ENCODE measurements at places on chromosomes 13 and 19.

DNA sequence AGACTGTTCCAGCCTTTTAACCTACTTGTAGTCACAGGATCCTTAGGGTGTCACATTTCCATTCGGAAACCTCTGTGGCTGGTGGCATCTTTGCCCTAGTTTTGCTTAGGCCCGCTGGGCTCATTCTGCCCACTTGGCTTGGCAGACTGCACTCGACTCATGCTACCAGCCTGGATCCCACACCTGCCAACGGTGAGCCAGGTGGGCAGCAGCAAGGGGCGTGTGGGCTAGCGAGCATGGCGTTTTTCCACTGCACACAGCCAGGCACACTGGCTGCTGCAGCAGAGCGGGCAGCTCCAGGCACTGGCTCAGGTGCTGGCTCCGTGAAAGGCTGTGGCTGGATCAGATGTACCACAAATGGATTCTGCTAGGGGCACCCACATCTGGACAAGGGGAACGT, 838.2 kb downstream of the SLITRK6 start:
- no peak for DNase-seq

- DNase-seq: no peak
Measured at GRCh38 chr19:3499738-3500428, 591 bp downstream of the DOHH start.

DNA sequence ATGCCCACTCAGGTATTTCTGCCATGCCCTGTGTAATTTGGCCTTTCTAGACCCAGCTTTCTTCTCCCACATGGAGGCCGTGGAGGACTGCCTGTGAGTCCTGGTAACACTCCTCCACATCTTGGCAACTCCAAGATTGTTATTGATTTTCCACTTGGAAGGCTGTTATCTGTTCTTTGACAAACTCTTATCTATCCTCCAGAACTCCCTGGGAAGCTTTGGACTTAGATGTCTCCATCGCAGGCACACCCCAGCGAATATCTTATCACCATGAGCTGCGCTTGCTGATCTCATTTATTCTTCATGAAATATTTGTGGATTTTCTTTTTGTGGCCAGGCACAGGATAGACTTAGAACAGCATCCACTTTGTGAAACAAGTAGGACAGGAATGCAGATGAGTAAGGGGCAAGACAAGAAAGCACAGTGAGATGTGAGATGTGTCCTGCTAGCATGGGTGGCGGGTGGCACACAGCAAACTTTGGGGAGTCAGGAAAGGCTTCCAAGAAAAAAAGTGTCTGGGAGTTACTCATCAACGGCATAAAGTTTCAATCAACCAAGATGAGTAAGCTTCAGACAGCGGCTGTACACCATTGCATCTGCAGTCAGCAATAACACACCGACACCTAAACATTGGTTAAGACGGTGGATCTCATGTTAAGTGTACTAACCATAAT, 84.5 kb upstream of the IRS2 start:
- DNase-seq: no peak

DNA sequence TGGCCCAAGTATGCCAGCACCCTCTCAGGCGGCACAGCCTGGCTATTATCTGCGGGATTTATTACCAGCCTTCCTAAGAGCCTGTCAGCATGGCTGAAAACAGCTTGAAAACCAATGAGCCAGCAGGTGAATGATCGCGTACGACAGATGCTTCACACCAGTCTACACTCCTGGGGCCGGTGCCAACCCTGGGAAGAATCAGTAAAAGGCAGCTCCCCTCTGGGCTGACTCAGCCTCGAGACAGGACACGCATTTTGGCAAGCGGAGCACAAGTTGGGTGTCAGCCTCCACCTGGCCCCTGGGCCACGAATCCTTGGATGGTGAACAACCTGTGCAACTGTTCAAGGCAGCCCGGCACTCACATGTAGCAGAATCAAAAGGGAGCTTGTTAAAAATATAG, 15.6 kb downstream of the EMP3 start:
- DNase-seq: no peak

- DNase-seq: no peak
Measured at GRCh38 chr13:110960204-110960603, 45.3 kb upstream of the ANKRD10 start.

GRCh38 chr19:13207846-13208671, 57.8 kb downstream of the IER2 start:
- peak; percentile 90 for DNase-seq
